ENCODE measurements at places on chromosomes 5 and 9. TPM values are rescaled to one million over a fixed set of nuclear protein-coding genes. Genes with fewer than 3 reads are reported as not detected.

- no peak for DNase-seq
Observed at GRCh38 chr5:157068785-157069184, 9.9 kb upstream of the HAVCR1 start.

DNA sequence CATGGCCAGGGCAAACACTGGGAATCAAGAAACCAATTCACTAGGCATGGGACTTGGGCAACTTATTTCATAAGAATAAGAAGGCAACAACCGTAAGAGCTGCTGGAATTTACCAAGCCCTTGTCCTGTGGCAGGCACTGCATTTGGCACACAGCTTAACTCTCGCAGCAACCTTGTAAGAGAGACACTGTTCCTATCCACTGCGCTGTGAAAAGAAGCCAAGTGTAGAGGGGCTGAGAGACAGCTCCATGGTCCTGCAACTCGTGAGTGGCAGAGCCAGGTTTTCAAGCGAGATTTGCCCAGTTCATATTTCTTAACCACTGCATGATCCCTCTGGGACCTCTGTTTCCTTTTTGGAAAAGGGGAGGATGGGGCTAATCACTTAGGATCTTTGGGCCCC is 129.3 kb upstream of the STC2 start:
- no peak for DNase-seq

GRCh38 chr9:78989031-78989658 is 582.6 kb upstream of the TLE4 start:
- no peak for DNase-seq

OMD gene
- not detected for polyA plus RNA-seq

- DNase-seq, result peak; percentile 98
Observed at GRCh38 chr9:12813960-12814876, 39.4 kb downstream of the LURAP1L start.

- DNase-seq, result peak; percentile 16
Observed at GRCh38 chr5:178642351-178642909, 15.6 kb upstream of the CLK4 start.

DNA sequence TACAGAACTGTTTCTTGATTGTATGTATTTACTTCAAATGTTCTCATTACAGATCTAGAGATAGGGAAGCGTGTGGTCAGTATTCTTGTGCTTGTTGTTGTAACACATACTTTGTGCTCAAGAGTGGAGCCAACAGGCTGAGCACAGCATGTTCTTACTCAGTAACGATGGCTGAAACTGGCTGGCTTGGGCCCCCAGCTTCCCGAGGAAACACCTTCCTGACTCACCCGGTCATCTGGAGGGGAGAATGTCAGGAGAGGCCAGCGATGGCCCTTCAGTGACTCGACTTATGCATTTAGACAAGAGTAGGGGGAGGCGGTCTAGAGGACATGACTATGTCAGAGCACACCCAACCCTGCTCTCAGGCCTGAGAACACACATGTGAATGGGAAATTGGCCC is 25.6 kb downstream of the ZNF474 start:
- peak; percentile 37 for DNase-seq

GRCh38 chr9:124506931-124507879 is at the start of gene NR5A1:
Gene NR5A1, minus strand, starts transcription at chr9:124507399. Its CDS starts 4,004 bp downstream, at chr9:124503395.
- DNase-seq, result no peak

DNA sequence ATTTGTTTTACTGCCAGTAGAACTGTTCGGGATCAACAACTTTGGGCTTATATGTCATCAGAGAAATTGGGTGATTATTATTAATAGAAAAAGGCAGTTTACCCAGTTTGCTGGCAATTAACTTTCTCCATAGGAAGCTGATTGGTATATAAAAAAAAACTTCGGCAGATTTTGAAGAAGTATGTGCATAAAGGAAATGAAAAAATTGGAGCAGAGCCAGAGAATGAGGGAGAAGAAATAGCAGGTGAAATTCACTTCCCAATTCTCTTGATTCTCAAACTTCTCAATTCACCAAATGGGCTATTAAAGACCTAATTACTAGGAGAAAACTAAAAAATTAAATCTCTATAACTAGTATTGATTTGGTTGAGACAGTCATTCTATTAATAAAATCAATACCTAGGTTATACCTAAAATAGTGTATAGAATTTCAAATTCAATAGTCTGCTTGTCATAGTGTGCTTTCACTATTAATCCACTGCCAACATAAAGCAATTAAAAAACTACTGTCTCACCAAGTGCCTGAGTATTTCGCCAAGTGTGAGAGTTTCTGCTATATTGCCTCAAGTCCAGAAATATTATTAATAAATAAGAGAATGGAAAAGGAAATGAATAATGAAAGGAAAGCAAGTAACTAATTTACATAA is 47.5 kb downstream of the STX17 start:
- DNase-seq, result no peak

DNA sequence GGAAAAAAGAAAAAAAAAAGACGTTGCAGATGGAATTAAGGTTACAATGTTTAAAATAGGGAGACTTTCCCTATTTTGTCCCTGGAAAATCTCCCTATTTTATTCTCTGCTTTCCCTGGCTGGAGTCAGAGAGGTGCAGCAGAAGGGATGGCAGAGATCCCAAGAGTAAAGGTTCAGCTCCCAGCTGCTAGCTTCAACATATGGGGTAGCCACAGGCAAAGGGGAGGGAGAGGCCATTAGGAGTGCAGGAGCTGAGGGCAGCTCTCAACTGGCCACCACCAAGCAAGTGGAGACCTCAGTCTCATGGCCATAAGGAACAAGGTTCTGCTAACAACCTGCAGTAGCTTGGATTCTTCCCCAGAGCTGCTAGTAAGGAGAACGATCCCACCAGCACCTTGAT is 367.0 kb upstream of the DAP start:
- no peak for DNase-seq

UGT3A1 gene
- not detected for polyA plus RNA-seq

CCL19 gene
- polyA plus RNA-seq, result not detected

DNA sequence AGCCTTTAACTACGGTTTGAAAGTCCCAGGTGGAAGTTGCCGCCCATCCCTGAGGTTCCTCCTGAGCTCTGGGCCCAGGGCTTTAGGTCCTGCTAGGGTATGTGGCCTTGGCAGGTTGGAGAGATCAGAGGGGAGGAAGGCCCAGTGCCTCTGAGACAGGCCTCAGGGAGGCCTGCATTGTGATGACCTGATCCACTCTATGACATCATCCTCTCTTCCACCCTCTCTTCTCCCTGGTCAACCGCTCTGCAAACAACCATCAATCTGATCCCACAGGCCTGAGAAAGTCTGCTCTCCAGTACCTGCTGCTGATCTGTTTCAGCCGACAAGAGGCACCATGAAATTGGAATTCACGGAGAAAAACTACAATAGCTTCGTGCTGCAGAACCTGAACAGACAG is at the start of gene CCIN:
TSS of gene CCIN (plus strand) at position 223 of the 400 bp plus-strand sequence. CDS start at position 338, 115 bp downstream.
- no peak for DNase-seq

DEPDC1B gene
- 2.9 TPM for polyA plus RNA-seq

KIF12 gene
- not detected for polyA plus RNA-seq

DNA sequence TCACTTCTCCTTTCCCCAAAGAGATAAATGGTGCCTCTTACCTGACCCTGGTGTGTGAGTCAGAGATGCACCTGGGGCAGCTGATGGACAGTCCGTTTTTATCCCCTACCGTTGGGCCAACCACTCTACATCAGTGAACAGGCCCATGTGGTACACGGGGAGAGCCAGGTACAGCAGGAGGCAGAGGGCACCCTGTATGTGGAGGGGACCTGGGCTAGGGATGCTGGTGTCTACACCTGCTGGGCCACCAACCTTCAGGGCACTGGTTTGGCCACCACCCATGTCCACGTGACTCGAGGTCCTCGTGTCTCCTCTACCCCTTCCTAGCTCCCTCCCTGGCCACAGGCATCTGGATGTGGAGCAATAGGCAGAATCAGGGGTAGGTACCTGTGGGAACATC is 22.7 kb upstream of the ANXA6 start:
- no peak for DNase-seq

DNA sequence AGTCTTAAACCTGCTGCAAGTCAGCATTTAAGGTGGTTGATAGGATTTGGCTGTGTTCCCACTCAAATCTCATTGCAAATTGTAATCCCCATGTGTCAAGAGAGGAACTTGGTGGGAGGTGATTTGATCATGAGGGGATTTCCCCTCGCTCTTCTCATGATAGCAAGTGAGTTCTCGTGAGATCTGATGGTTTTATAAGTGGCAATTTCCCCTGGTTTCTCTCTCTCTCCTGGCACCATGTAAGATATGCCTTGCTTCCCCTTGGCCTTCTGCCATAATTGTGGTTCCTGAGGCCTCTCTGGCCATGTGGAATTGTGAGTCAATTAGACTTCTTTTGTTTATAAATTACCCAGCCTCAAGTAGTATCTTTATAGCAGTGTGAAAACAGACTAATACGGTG is 84.3 kb upstream of the SMC2 start:
- DNase-seq, result no peak

DNA sequence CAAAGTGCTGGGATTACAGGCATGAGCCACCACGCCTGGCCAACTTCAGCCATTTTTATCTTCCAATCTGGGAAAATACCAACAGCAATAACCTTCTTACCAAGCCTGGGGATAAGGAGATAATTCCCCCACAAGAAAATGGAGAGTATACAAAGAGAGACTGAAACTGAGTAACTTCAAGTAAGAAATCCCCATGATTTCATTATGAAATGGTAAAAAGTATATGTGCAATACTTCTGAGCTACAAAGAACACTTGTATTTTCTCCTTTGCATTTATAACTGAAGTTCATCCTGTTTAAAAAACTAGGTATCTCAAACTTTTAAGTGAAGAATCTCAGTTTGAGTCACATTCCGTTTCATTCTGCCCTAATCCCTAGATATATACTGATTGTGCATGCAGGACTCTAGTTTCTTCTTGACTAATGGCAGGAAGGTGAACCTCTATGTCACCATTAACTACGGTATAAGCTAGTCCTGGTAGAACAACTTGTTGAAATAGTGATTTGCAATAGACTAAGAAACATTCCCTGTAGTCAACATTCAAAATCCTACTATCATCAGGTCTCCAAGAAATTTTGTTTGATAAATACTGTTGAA is 2071.4 kb downstream of the MAT2B start:
- DNase-seq, result no peak

GRCh38 chr9:35840881-35841644 is 12.0 kb downstream of the TMEM8B start:
- no peak for DNase-seq

BTNL8 gene
- polyA plus RNA-seq, result not detected

DNA sequence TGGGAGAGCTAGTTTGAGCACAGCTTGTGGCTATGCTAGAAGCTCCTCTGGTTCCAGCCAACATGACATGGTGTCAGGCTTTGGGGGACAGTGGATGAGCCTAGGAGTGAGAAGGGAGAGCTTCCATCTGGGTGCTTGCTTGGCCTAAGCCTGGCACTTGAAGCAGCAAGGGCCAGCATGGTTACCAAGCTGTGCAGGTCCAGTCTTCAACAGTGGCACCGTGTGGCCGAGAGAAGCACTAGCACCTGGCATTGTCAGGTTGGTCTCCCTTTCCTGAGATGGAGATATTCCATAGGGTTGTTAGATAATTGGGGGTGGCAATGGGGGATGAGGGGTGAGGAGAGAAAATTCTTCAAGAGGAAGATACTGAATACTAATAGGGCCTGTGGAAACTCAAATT is 261.9 kb downstream of the PBX3 start:
- DNase-seq, result no peak

VLDLR gene
- 29.0 TPM for polyA plus RNA-seq

DNA sequence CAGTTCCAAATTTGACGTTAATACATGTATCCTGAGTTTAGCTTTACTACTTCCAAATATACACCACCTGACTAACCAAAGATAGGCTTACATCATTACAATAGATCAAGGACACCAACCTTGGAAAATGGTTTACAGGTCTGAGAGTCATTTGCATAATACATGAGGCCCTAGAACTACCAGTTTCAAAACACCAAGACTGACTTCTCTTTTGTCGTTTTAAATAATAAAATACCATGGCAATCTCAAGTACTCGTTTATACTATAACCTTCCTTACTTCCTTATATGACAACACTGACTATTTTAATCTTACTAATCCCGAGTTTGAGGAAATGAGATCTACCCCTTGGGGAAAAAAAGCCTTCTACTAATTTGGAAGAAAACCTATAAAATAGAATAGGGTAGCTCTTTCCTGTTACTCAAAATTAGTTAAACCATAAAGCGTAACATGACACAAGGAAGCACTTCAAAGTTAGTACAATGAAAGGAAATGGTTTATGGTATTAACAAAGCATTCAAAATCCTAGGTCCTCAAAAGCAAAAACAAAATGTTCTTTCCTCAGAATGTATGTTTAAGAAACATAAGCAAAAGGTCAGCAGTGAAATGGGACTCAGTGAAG is 42.1 kb downstream of the UBQLN1 start:
- no peak for DNase-seq

C6 gene
- 0.22 TPM for polyA plus RNA-seq

GRCh38 chr9:36276781-36277181 is 18.5 kb upstream of the GNE start:
- DNase-seq, result peak; percentile 45

DNA sequence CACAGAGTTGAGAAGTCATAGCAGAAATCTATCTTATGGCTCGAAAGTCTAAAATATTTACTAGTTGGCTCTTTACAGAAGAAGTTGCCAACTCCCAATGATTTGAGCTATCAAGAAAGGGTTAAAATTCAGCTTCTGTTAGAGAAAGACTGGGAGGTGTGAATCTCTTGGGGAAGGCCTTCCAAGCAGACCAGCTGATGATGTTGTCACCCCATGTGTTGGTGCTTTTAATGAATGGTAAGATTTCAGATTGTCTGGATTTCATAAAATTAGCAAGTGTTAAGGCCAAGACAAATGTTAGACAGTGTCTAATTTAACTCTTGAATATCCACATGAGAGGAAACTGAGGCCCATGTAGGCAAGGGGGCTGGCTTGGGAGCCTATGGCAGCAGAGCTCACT is 63.9 kb downstream of the PPARGC1B start:
- no peak for DNase-seq

GRCh38 chr9:6006749-6007057 is 8.7 kb downstream of the RANBP6 start:
- DNase-seq, result no peak
